CD4-positive, CD25-positive, alpha-beta regulatory T cell (primary cell): ENCODE measurements at places on chromosomes 3 and 15. TPM values are rescaled to one million over a fixed set of nuclear protein-coding genes. Genes with fewer than 3 reads are reported as not detected.

Gene MLF1
- polyA plus RNA-seq = 6.8 TPM

Gene SPINK8
- polyA plus RNA-seq = not detected

DNA sequence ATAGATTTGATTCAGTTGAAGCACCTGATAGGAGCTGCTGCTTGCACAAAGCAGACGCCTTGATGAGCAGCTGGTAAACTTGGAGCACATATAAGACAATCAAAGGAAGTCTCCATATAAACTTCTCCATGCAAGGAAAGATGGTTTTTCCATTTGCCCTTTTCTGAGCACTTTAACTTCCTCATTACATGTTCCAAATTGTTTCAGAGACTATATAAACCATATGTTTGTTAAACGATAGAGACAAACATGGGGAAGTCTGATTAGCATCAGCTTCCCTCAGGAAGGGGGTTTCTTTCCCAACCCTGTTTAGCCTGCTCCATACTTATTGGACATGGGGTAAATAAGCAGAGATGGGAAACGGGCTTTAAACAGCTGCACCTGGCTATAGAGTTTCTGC is 88.0 kb downstream of the DHX36 start:
- no peak for DNase-seq

GRCh38 chr15:84804005-84804900 is 12.9 kb upstream of the ALPK3 start:
- DNase-seq = no peak

GRCh38 chr3:42499478-42499871 is 3.0 kb upstream of the VIPR1 start:
- no peak for DNase-seq
